ENCODE measurements at places on chromosomes 6 and 20.

GRCh38 chr6:17393892-17394631 lies 667 bp downstream of the CAP2 start:
- peak; percentile 23 for DNase-seq

- DNase-seq, result peak; percentile 41
Observed at GRCh38 chr6:79949233-79949632, 1.9 kb upstream of the ELOVL4 start.

DNA sequence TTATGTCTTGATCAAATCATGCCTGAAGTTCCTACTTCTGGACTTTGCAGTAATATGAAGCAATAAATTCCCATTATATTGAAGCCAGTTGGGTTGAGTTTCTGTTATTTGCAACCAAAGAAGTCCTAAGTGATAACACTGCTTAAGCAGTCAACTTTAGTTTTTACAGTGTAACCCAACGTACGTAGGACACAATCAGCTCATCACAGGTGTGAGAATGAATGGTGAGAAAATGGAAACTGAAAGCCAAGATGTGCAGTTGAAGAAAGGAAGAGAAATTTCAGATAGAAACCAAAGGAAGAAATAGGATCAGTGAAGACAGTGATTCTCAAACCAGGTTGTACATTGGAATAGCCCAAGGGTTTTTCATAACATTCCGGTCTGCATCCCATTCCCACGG lies 211.4 kb upstream of the ZFP64 start:
- no peak for DNase-seq

DNA sequence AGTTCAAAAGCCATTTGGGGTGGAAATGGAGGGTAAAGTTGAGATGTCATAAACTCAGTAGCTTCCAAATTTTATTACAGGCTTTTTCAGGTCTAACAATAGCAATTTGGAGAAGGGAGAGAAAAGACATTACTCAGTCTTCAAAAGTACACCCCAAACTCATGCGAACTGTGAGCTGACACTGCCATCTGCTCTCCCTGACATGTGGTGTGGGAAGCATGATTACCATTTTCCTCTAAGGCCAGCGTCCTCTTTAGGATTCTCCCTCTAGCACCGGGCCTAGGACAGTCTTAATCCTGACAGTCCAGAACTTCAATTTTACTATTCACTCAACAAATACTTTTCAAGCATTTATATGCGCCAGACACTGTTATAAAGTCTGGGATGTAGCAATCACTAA lies 536.0 kb upstream of the JARID2 start:
- DNase-seq, result no peak

- DNase-seq, result no peak
Observed at GRCh38 chr20:51668515-51668914, 99.7 kb downstream of the ATP9A start.
